ENCODE measurements at places on chromosomes 6 and 20.

- DNase-seq, result no peak
Measured at GRCh38 chr6:15401769-15402250, 155.9 kb downstream of the JARID2 start.

DNA sequence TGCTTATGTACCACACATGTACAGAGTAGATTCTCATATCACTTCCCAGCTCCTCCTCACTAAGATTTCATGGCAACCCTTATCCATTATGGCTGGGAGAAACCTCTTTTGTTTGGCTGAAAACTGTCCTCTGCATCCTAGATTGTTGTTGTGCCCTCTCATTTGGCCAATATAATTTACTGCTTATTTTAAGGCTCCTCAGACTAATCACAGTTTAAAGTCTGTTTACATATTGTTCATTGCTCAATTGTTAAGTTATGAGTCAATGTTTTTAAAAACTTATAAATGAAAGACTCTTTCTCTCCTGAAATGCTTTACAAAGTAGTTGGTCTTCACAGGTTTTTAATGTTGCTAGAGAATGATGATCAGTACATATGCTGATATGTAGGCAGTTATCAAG, 57.3 kb downstream of the FAM83B start:
- no peak for DNase-seq

DNA sequence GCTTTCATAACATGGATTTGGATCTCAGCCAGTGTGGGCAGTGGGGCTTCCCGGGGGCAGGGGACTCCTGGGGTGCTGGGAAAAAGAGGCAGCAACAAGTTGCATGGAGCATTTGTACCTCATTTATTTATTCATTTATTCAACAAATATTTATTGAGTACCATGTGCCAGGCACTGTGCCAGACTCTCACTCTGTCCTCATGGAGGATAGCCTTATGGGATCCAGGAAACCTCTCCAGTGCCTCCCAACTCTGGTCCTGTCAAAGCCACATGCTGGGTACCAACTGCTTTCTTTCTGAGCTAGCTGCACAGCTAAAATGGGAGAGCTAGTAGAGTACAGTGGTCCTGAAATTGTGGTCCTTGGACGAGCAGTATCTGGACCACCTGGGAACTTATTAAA, 87.8 kb upstream of the EPB41L1 start:
- DNase-seq, result no peak

DNA sequence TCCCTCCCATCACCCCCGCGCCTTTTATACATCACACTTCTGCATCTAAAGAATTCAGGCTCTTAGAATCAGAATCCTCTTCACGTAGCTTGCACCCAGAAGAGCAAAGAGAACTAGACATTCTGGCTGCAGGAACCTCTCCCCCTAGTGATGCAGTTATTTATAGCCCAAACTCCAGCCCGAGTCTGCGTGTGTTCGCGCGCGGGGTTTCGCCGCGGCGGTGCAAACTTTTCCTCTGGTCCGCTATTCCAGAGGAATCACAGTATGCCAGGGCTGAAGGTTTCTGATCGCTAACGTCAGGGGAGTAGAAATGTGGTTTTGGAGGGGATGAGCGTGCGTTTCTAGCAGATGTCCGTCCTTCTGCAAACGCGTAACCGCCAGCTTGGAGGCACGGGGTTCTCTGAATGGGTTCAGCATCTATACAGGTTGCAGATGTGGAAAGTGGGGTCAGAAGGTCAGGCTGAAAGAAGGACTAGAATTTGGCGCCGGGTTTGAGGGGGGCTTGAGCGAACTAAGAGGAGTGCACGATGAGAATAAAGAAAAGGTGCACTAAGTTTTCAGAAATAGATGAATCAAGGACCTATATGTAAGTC, 1.8 kb downstream of the EPHA7 start:
- DNase-seq, result no peak

DNA sequence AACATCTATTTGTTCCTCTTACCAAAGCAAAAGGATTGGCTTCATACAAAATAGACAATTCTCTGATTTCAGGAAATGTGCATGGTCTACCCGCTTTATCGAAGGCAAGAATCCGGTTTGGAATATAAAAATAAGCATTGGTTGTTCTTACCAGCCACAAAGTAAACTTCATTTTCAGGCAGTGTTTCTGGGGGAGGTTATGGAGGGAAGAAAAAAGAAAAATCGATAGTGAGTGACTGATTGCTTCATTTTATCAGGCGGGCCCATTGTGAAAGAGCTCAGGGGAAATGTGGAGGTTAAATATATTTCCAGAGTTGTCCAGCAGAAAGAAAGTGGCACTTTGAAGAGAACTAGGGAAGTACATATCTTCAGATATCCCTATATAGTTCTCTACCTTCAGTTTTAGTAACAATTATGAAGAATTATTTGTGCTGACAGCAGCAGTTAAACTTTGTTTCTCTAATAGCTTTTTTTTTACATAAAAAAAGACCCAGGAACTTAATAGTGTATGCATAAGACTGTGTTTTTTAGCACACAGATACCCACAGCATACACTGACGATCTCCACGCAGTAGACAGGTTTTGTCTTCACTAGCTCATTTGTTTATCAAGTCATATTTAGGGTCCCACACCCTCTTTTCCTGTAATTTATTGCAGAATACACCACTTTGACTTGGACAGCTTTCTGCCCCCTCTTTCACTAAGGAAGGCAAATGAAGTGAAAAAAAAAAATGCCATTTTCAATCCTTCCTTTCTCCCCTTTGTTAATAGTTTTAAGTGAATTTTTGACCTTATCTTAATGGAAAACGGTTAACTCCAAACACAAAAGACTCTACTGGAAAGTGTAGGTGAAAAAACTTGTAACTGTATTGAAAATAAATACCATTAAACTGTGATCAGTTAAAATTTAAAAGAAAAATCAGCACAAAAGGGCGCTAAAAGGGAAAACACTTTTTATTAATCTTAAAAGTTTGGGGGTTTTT, 2.9 kb downstream of the POU3F2 start:
- no peak for DNase-seq

- DNase-seq, result no peak
Measured at GRCh38 chr6:149904661-149905370, 6.9 kb upstream of the RAET1E start.

- no peak for DNase-seq
Measured at GRCh38 chr20:49862607-49863200, 50.1 kb downstream of the SLC9A8 start.

GRCh38 chr6:107820338-107821261, 3.5 kb downstream of the SCML4 start:
- no peak for DNase-seq

DNA sequence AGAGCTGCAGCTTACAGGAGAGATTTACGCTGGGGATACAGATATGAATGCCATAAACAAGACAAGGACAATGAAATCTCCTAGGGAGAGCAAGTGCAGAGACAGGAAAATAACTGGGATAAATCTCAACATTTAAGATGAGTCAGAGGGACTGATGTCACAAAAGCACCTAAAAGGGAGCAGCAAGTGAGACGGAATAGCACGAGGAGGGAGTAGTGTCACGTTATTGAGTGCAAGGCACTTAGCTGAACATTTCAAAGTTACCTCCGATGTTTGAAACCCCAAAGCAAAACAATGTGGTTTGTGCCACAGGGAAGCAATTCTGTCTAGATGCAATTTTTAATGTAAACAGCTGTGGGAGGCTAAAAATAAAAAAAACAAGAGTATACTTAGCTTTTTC, 1131.7 kb upstream of the EYS start:
- no peak for DNase-seq

GRCh38 chr6:137651178-137651577, 157.0 kb upstream of the OLIG3 start:
- DNase-seq, result no peak

- peak; percentile 91 for DNase-seq
Measured at GRCh38 chr6:112286010-112286409, 31.6 kb upstream of the LAMA4 start.

- DNase-seq, result no peak
Measured at GRCh38 chr6:42740725-42741124, 5.2 kb downstream of the TBCC start.

- no peak for DNase-seq
Measured at GRCh38 chr6:72954716-72955115, 270.6 kb downstream of the KHDC1L start.

- no peak for DNase-seq
Measured at GRCh38 chr6:150744522-150745260, 120.8 kb upstream of the MTHFD1L start.

- no peak for DNase-seq
Measured at GRCh38 chr6:161233986-161234661, 39.7 kb downstream of the AGPAT4 start.

GRCh38 chr6:47476781-47477496, 650 bp upstream of the CD2AP start:
- no peak for DNase-seq

Data from Jurkat, Clone E6-1 (cell line).